SW480 (cell line): ENCODE measurements at places on chromosomes 4 and X.

- peak; percentile 75 for DNase-seq
Measured at GRCh38 chr4:4334798-4335520, 44.9 kb downstream of the ZBTB49 start.

DNA sequence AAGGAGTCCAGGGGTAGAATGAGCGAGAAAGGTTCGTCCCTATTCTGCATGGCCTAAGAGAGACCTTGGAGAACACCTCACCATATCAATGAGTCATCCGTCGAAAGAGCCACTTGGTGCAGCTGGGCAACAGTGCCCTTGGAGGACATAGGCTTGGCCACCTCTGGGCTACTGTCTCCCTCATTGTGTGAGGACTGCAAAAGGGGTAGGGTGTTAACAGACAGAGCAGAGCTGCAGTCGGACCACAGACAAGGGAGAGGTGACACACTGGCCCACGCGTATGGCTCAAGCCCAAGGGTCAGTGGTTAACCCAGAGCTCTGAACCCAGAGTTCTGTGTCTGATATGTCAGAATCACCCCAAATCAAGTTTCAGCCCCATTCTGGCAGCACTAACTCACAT is 118.2 kb upstream of the BMP3 start:
- DNase-seq: no peak

- DNase-seq: no peak
Measured at GRCh38 chr4:1463088-1463926, 57.1 kb upstream of the NKX1-1 start.

DNA sequence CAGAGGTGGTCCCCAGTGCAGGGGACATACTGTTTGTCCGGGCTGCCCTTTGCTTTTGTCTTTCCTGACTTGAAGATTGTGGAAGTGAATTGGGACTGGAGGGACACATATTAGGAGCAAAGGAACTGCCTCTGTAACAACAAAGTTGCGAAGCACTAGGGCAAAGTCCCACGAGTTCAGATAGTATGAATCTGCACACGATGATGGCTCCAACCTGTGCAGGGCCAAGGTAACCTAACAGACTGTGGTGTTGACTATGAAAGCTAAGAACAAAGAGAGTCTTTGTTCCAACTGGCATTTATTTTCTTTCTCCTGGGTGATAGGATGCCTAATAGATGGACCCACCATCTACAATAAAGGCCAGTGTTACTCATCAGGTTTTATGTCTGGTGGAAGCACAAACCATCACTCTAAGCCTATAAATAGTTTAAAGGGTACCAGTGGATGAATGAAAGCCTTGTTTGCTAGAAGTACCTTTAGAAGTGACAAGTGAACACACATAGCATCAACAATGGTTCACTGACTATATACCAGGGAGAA is 71.8 kb downstream of the TMA16 start:
- peak; percentile 50 for DNase-seq

- no peak for DNase-seq
Measured at GRCh38 chrX:132353430-132353829, 134.2 kb upstream of the RAP2C start.

DNA sequence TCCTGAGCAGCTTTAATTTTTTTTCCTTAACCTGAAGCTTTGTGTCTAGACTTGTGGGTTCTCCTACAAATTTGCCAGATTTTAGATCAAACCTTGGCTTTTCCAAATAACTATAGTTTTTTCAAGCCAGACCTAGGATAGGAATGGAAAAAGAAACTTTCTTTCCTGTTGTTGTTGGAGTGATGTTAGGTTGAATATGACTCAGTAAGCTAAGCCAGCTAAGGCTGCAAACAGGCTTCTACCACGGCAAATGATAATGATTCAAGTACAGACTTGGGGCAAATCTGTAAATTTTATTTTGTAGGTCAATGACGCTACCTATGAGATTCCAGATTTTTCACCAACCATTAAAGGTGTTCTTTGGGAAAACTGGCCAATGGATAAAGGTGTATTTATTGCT is 45.6 kb downstream of the WDR19 start:
- no peak for DNase-seq

GRCh38 chr4:48664938-48665337 is 115.1 kb downstream of the FRYL start:
- DNase-seq: peak; percentile 27

- DNase-seq: no peak
Measured at GRCh38 chrX:28590396-28590795, 3.1 kb downstream of the IL1RAPL1 start.

GRCh38 chr4:18110099-18110498 is 88.5 kb upstream of the LCORL start:
- DNase-seq: peak; percentile 58

DNA sequence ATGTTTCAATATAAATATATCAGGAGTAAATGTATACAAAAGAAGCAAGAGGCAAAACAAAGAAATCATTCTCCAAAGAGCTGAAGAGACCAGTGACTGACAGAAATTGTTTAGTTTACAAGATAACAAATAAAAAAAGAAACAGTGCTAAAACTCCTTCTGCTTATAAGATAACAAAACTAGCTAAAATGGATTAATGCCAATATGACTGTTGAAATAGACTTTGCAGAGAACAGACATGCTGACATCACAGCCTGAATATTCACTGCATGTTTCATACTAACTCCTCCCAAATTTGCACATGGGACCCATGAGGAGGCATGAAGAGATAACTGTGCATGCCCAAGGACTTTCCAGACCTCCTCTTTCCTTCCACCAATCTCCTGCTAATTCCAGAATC is 6.2 kb upstream of the GABRA4 start:
- no peak for DNase-seq

DNA sequence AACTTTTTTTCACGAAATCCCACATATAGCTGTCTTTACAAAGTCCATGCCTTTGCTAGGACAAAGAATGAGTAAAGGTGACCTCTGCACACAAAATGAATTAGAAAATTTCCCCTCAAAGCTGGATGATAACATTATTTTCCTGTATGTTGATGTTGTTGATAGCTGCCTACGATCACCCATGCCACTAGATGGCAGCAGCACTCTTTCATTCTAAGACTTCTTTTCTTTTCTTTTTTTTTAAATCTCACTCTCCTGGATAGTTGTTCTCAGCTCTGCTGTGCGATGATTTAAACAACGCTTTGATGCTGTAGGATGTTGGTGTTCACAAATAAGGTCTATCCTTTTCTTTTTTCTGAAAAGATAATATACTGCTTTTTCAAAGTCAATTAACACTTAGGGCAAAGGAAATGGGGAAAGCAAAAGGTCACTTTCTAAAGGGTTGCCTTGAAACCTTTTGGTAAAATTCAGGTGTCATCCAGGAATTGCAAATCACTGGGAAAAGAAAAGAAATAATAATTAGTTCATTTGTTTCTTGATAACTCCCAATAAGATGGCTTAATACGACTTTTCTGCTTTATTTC is 266.8 kb downstream of the C4orf33 start:
- peak; percentile 57 for DNase-seq

GRCh38 chrX:110133735-110134370 is 130.9 kb downstream of the TMEM164 start:
- no peak for DNase-seq

GRCh38 chr4:121212806-121213205 is 48.7 kb upstream of the TNIP3 start:
- no peak for DNase-seq

GRCh38 chr4:16085822-16086221 is 2.0 kb upstream of the PROM1 start:
- DNase-seq: no peak

- DNase-seq: no peak
Measured at GRCh38 chr4:177163532-177163931, 146.1 kb upstream of the NEIL3 start.

GRCh38 chrX:70084592-70085240 is 22.5 kb downstream of the OTUD6A start:
- DNase-seq: no peak

GRCh38 chr4:140188975-140189374 is 35.0 kb upstream of the MAML3 start:
- DNase-seq: no peak

DNA sequence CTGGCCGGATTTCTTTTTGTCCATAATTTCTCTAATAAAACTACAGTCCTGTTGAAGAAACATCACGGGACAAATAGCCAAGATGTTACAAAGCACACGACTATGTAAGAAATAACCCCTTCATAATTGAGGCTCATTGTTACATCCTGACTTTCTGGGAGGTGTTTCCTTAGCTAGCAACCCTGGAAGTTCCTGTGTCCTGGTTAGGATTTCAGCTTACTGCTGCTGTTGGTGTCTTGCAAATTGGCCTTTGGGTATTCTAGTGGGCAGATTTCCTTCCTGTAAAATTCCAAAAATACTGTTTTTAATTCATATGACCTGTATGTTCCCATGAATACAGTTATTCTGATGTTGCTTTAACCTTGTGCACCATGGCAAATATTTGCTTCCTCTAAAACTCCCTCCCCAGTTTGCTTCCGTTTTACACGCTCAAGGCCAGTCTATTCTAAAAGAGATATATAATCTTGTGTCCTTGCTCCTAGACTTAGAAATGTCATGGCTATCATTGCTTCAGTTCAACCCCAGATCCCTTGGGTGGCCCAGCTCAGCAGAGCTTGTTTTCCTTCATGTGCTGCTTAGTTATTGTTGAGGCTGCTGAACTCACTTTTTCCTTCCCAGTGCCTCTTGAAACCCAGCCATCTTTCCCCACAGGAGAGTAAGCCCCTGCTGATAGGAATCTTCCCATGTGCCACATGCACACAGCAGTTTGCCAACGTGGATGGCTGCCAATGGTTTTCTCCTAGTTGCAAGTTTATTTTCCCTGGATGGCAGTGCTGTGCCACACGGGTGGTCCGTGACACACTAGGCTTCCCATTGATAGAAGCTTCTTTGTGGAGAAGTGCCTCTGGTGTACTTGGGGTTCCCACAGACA is 75.8 kb downstream of the TSPAN7 start:
- DNase-seq: no peak

DNA sequence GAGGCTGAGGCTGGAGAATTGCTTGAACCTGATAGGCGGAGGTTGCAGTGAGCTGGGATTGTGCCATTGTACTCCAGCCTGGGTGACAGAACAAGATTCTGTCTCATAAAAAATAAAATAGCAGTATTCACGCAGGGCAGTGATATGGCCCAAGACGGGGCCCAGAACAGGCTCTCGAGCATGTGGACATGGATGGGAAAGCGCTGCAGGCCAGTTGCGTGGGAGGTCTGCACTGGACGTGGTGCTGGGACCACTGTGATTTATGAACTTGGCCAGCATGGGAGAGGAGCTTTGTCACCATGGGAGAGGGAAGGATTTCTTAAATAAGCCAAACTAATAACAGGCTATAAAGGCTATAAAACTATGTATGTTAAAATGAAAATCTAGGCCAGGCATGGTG is 51.6 kb downstream of the NSD2 start:
- DNase-seq: no peak

DNA sequence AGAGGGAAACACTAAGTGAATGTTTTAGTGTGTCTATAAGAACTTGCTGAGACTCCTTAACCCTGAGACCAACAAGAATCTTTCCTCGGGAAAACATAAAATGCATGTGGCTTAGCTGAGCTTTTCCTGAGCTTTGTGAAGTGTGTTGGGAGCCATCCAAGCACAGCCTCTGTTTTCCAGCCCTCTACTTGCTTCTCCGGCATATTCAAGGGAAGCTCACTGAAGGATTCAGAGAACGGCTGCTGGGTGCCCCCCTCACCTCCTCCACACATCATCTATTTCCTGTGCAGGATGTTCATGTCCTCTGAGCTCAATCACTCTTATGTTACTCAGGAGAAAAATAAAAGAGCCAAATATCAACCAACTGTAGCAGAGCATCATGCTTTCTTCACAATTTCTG is 492.1 kb downstream of the IL15 start:
- no peak for DNase-seq

GRCh38 chr4:139603576-139604410 is 47.8 kb upstream of the SETD7 start:
- peak; percentile 72 for DNase-seq

DNA sequence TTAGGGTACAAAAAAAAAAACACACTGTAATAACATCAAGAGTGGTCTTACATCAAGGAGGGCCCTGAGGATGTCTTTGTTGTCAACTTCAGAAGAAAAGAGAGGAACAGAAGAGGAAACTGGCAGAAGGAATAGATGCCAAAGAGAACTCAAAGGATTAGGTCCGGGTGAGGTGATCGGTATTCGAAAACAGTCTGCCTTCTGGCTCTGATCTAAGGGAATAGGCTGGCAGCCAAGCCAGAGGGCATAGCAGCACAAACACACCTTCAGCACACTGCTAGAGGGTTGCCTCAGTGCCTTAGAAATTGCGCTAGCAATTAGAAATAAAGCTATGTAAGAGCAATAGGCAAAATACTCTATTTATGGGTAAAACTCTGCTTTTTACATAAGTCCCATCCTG is 91.4 kb upstream of the TTC29 start:
- no peak for DNase-seq

- no peak for DNase-seq
Measured at GRCh38 chr4:138521809-138522208, 279.7 kb upstream of the SLC7A11 start.

DNA sequence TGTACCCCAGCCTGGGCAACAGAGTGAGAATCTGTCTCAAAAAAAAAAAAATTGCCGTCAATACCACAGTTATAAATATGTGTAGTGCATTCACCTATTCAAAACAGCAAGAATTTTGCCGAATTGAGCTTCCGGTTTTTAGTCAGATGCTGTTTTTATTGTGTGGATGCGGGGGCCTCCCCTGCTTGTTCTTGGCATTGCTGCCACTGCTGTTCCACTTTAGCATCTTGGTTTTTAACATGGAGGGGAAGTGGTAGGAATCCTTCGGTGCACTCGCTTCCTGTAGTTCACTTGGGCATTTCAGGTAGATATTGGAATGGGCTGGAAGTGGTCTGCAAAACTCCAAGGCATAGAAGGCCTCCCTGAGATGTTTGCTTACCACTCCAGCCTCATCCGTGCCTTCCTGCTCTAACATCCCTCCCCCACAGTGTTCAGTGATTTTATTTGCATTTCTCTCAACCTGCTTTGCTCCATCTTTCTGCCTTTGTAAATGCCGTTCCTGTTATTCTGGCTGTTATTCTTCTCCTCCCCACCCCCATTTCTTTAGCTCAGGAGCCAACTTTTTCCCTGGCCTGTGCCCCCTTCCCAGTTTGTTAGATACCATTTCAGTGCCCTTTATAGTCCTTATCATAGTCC is 25.5 kb downstream of the MOB1B start:
- no peak for DNase-seq

DNA sequence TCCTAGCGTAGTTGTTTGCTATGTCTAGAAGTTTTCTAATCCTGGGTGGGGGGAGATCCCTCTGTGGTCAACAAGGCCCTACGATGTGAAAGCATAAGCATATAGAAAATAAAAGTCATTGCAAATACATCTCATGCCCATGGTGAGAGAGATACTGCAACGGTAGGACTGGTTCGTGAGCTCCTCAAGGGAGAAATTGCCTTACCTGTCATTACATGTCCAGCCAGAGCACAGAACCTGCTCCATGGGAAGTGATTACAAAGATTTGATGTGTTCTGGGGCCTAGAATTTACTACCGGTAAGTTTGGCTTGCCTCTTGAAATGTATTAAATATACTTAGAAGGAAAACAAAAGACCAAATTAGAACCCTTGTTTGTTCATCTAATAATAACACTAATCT is 60.9 kb upstream of the FAM47B start:
- no peak for DNase-seq

DNA sequence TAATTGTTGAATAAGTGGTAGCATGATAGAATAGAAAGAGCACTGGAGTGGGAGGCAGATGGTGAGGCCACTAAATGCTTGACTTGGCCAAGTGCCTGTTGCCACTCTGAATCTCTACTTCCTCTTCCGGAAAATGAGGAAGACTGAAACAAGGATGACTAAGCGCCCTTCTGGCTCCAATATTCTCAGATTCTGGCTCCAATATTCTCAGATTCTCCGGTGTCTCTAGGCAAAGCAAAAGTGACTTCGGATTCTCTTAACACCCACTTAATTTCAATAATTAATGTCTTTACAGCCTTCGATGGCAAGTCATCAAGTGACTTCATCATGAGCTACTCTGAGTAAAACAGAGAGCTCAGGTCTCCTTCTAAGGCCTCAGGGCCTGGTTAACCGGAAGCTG is 402.2 kb upstream of the FGF13 start:
- DNase-seq: no peak
